Urothelium cell line (cell line): ENCODE measurements at places on chromosomes 6 and 20.
A peak's percentile ranks its signal among the peaks of the same experiment; 100 is the strongest.

- no peak for DNase-seq
Observed at GRCh38 chr6:80433673-80434025, 327.2 kb downstream of the BCKDHB start.

DNA sequence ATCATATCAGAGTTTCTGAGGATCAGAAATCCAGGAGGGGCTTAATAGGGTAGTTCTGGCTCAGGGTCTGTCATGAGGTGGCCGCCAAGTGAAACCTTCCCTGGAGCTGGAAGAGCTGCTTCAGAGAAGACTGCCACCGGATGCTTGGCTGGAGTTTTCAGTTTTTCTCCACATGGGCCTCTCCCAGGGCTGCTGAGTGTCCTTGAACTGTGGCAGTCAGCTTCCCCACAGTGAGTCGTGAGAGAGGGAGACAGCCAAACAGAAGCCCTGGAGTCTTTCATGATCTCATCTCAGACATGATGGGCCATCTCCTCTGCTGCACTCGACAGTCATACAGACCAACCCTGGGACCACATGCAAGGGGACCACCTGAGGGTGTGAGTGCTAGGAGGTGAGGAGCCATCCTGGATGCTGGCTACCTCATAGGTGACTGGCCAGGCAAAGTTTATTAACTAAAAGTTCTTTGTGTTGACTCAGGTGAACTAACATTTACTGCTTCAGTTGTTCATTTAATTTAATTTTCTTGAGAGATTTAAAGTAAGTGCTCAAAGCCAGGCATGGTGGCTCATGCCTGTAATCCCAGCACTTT is 71.5 kb downstream of the SHLD1 start:
- DNase-seq: no peak

DNA sequence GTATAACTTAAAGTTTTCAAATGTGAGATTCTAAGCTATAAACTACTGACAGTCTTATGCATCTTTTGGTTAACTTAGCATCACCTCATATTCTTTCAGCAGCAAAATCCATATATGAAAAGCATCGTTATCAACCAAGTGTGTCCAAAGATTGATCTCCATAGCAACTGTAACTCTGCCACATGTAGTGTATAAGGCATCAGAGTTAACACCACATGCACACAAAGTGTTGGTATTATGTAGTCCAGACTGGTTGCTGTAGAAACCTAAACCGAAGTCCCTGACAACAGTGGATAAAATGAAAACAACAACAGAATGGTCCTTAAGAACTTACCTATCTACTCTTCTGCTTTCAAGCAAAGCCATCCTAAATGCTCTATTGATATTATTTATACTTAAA is 39.6 kb downstream of the PDSS2 start:
- DNase-seq: no peak

DNA sequence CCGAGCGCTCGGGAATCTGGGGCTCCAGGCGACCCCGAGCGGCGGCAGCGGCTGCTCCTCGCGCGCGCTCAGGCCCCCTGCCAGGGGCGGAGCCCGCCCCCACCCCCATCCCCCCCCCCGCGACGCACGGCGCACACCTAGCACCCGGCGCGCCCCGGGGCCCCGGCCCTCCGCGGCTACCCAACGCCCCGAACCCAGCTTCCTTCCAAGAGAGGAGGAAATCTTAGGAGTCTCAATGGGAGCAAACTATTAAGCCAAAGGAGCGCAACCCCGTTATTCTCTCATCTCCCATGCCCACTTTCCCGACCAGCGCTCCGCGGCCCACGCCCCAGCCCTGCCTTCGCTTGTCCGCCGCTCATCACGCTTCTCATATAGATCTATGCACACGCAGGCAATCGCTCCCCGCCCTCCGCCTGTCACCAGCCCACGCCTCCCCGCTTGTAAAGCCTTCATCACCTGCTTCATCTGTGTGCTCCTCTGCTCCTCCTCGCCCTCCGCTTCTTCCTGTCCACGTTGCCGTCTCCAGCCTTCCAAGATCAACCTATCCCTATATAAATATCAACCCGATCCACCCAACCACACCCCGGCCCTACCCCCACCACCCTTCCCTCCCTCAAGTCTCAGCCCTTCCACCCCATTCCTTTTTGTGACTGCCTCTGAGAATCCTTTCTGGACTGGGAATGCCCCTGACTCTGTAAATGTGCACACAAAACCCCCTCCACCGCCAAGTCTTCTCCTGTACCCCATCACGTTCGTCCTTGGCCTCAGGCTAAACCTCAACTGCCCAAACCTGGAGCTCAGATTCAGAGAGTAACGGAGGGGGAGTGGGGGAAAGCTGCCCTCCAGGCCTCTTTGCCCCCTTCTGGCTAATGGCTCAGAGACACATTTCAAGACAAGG is at the start of gene DLK2:
Gene DLK2 (minus strand): TSS at position 18 of the 898 bp plus-strand sequence. CDS start 723 bp downstream, outside the sequence.
- DNase-seq: peak; percentile 34
